ENCODE measurements at places on chromosomes 12 and 14.

DNA sequence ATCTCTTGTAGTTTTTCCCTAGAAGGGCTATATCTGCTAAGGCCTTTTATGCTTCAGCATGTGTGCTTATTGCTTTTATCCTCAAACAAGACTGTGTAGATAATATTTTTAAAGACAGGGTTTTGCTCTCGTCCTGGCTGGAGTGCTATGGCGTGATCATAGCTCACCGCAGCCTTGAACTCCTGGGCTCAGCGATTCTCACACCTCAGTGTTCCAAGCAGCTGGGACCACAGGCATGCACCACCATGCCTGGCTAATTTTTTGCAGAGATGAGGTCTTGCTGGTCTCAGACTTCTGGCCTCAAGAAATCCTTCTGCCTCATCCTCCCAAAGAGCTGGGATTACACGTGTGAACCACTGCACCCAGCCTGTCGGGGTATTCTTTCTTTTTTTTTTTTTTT lies 137.3 kb upstream of the SCAF11 start:
- no peak for DNase-seq

DNA sequence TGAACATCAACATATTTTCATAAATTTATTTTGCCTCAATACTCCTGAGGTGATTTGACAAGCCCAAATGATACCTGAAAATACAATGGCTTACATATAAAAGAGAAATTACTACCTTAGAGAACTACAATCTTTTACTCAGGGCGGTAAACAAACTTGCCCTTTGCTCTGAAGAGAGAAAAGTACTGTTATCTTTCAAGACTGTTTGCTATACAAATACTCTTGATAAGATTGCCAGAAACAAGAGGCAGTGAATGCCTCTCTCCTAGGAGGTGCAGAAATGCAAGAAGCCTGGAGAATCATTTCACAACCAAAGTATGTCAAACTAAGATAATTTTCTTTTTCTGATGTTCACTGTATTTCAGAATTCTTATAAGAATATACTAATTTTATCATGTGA lies 160.3 kb downstream of the ALX1 start:
- no peak for DNase-seq

DNA sequence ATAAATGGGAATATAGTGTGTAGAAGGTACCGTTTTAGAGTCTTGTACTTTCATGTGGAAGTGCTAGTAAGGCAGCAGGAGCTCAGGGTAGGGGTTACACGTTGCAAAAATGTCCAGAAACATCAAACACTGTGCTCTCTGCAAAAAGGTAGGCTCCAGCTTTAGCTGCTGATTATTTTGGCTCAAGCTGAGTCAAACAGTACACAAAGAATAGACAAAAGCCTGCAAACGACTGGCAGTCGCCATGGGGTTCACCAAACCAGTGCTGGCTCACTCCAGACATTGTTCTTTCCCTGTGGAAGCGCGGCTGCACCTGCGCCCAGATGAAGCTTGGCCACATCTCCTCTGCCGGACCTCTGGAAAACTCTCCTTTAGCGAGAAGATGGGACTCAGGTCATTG lies 45.3 kb upstream of the NAA30 start:
- no peak for DNase-seq

DNA sequence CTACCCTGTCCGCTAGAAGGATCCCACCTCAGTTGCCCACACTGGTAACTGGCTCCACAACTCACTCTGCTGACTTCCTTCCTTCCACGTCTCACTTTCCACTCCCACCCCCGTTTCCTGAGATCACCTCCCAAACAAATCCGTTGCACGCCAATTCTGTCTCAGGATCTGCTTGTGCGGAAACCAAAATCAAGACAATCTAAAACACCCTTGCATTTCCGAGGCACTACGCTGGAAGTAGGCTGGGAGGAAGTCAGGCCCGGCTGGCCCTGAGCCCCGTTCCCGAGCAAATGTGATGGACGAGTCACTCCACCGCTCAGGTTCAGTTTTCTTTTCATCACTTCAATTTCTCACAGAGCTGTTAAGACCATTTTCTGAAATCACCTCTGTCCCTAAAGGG lies 23.1 kb downstream of the ABCB9 start:
- DNase-seq = no peak

- DNase-seq = no peak
These were observed 75.9 kb downstream of the ATP2B1 start for GRCh38 chr12:89632778-89633177.

- DNase-seq = no peak
These were observed 84.8 kb upstream of the NUDT4 start for GRCh38 chr12:93292731-93293566.

GRCh38 chr14:35044939-35045797 lies 904 bp upstream of the FAM177A1 start:
- no peak for DNase-seq

GRCh38 chr12:6345319-6346091 lies 3.6 kb upstream of the TNFRSF1A start:
- DNase-seq = no peak

Measured in activated CD8-positive, alpha-beta memory T cell treated with anti-CD3 and anti-CD28 coated beads for 24 hours (primary cell).